CD8-positive, alpha-beta memory T cell (primary cell): ENCODE measurements at places on chromosomes 2 and 18. TPM values are rescaled to one million over a fixed set of nuclear protein-coding genes. Genes with fewer than 3 reads are reported as not detected.

FRZB gene
- not detected for total RNA-seq

GRCh38 chr2:95041060-95041823 is 15.7 kb downstream of the MAL start:
- H3K27me3 ChIP-seq, result no peaks in the 10 kb centered on the region
- no peaks in the 10 kb centered on the region for H3K36me3 ChIP-seq
- H3K27ac ChIP-seq, result no peak overlapping the region
- no peak overlapping the region for H3K4me3 ChIP-seq
- peaks cover 41% of the 10 kb centered on the region for H3K4me1 ChIP-seq

DNA sequence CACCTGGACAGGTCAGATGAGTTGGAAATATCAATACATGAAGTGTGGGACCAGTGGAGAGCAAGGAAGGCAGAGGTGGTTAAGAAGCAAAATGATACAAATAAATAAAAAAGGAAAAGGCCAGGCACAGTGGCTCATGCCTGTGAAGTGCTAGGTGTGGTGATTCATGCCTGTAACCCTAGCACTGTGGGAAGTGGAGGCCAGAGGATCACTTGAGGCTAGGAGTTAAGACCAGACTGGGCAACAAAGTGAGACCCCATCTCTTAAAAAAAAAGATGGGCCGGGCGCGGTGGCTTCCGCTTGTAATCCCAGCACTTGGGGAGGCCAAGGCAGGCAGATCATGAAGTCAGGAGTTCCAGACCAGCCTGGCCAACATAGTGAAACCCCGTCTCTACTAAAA is 2.9 kb downstream of the STON1 start:
- H3K4me3 ChIP-seq, result no peak overlapping the region
- no peak for DNase-seq
- no peaks in the 10 kb centered on the region for H3K36me3 ChIP-seq
- no peak overlapping the region for H3K27ac ChIP-seq
- H3K4me1 ChIP-seq, result peaks cover 7% of the 10 kb centered on the region

DNA sequence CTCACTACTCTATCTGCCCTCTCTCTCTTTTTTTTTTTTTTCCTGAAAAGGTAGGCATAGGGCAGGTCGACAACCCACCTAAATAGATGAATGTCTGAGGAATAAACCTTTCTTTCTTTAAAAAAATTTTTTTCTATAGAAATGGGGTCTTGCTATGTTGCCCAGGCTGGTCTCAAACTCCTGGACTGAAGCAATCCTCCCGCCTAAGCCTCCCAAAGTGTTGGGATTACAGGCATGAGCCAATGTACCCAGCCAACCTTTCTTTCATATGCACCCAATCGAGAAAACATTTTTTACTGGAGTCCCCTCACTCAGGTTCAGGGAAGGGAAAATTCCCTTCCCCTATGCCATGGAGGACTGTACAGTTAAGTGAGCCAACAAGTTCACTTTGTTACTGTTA is 31.0 kb downstream of the CFAP210 start:
- no peak for DNase-seq
- H3K4me1 ChIP-seq, result no peaks in the 10 kb centered on the region
- no peak overlapping the region for H3K4me3 ChIP-seq
- no peak overlapping the region for H3K27ac ChIP-seq

- H3K4me1 ChIP-seq, result no peaks in the 10 kb centered on the region
- H3K4me3 ChIP-seq, result no peak overlapping the region
- DNase-seq, result no peak
- no peak overlapping the region for H3K27ac ChIP-seq
Measured at GRCh38 chr2:98334439-98335078, 11.7 kb upstream of the CNGA3 start.

DES gene
- total RNA-seq, result not detected

- H3K27ac ChIP-seq, result no peak overlapping the region
- H3K4me1 ChIP-seq, result no peaks in the 10 kb centered on the region
- no peak overlapping the region for H3K4me3 ChIP-seq
- H3K36me3 ChIP-seq, result no peaks in the 10 kb centered on the region
- DNase-seq, result no peak
Measured at GRCh38 chr2:1459727-1460126, 46.5 kb downstream of the TPO start.

COBLL1 gene
- total RNA-seq, result not detected

ZAP70 gene
- 197 TPM for total RNA-seq

DNA sequence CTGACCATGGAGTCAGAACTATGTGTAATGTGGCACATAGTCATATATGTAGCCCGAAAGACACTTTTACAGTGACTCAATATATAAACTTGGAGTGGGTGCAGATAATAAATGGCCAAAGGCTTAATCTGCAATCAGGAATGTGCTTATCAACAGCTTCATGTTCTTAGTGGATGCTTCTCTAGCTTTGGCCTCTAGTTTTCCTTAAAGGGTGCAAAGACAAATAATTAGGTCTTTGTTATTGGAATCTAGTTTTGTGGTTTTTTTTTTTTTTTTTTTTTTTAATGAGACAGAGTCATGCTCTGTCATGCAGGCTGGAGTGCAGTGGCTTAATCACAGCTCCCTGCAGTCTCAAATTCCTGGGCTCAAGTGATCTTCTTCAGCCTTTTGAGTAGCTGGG is 625.6 kb downstream of the EPHA4 start:
- DNase-seq, result no peak
- H3K4me1 ChIP-seq, result no peaks in the 10 kb centered on the region
- H3K4me3 ChIP-seq, result no peak overlapping the region

DNA sequence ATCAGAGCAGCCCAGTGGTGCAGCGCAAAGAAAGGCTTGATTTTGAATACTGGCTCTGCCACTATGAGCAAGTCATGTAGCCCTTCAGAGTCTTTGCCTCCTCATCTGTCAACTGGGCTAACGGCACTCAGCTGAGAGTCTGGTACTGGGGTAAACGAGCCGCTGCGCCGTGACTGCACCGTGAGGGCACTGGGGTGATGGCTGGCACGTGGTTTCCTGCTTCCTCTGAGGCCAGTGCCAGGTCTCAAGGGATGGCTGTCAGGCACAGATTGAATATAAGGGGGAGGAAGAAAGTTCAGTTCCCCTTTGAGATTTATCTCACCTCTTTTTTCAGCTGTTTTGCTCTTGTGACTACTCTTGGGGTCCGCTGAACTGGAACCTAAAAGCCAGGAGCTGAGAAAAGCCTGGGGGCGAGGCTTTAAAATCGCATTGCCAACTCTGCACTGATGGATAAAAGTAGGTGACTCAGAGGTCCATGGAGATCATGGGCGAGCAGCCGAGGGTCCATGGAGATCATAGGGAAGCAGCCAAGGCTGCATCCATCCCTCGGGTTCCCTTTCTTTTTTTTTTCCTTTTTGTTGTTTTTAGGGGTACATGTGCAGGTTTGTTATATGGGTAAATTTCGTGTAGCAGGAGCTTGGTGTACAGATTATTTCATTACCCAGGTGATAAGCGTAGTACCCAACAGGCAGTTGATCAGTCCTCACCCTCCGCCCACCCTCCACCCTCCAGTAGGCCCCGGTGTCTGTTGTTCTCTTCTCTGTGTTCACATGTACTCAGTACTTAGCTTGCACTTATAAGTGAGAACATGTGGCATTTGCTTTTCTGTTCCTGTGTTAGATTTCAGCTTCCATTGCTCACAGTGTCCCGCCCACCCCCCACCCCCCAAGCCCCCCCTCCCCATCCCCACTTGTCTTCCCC is 114.3 kb downstream of the SPP2 start:
- no peaks in the 10 kb centered on the region for H3K36me3 ChIP-seq
- peak; percentile 65 for DNase-seq
- peaks cover 16% of the 10 kb centered on the region for H3K4me1 ChIP-seq
- peak overlapping the region; percentile 10 for H3K4me3 ChIP-seq

FAM136A gene
- total RNA-seq, result 99.4 TPM

DNA sequence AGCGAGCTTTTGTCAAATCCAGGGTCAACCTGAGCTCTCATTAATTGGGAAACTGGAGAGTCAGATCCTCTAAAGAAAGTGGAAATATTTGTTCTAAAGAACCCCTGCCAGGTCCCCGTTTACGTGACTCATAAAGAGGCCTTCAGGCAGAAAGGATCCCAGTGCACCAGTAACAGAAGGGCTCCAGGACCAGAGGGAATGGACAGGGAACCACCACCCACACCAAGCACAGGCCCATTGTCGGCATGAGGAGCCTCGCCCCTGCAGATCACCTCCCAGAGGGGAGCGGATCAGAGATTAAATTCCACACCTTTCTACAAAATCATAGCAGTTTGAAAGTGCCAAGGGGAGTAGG is 16.4 kb upstream of the C1QL2 start:
- H3K4me1 ChIP-seq, result no peaks in the 10 kb centered on the region
- H3K4me3 ChIP-seq, result no peak overlapping the region
- H3K27ac ChIP-seq, result no peak overlapping the region
- DNase-seq, result no peak

ADAM23 gene
- total RNA-seq, result 0.98 TPM

DNA sequence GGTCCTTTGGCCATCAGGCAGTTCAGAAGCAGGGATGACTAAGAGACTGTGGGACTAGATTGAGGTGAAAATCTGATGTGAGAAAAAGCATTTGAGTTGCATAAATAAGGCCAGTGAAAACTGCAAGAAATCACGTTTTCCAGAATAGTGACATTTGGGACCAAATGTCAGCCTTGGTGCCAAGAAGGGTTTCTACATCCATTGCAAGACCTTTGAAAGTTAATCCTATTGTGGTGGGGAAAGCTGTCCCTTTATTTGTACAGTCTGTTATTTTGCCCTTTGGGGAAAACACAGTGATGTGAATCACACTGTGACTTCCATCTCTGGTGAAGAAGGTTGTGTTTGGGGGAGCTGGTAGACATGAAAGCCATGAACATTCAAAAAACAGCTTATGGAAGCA is 153.5 kb upstream of the SIX2 start:
- no peak overlapping the region for H3K27ac ChIP-seq
- DNase-seq, result no peak
- H3K27me3 ChIP-seq, result no peaks in the 10 kb centered on the region
- no peaks in the 10 kb centered on the region for H3K36me3 ChIP-seq
- no peak overlapping the region for H3K4me3 ChIP-seq

DNA sequence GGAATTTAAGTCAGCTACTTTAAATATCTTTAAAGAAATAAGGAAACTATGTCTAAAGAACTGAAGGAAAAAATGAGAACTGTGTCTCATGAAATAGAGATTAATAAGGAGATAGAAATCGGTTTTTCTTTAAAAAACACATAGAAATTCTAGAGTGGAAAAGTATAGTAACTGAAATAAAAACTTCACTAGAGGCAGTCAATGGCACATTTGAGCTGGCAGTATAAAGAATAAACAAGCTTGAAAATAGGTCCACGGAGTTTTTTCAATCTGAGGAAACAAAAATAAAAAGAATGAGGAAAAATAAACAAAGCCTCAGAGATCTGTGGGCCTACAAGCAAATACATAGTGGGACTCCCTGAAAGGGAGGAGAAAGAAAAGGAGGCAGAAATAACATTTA is 127.5 kb downstream of the TWIST2 start:
- H3K27me3 ChIP-seq, result no peaks in the 10 kb centered on the region
- H3K36me3 ChIP-seq, result no peaks in the 10 kb centered on the region
- H3K4me1 ChIP-seq, result no peaks in the 10 kb centered on the region

ID2 gene
- total RNA-seq, result 162 TPM

FSIP2 gene
- not detected for total RNA-seq

KLHL41 gene
- 0.22 TPM for total RNA-seq

- peaks cover 98% of the 10 kb centered on the region for H3K4me1 ChIP-seq
- DNase-seq, result peak; percentile 45
- H3K36me3 ChIP-seq, result peaks cover 9% of the 10 kb centered on the region
- H3K27ac ChIP-seq, result peak overlapping the region; percentile 34
Measured at GRCh38 chr2:68769586-68770270, 35.1 kb downstream of the ARHGAP25 start.

GRCh38 chr2:176063958-176064357 is 19.8 kb downstream of the EVX2 start:
- no peak overlapping the region for H3K4me3 ChIP-seq
- no peaks in the 10 kb centered on the region for H3K4me1 ChIP-seq
- H3K27me3 ChIP-seq, result peaks cover 23% of the 10 kb centered on the region
- no peak overlapping the region for H3K27ac ChIP-seq
- DNase-seq, result no peak

DNA sequence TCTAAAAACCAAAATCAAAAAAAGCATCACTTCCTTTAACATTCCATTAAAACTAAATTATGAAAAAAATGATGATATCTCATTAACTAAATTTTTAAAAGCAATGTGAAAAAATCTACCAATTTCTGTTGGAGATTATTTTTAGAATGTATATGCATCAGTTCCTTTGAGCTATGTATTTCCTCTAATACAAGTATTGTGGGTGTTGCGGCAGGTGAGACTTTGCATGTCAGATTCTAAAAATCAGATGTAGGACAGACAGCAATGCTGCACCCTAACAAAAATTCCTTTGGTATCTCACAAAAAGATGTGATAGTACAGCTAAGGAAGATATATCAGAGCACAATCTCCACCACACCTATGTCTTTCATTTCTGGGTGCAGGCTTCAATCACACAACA is 6.8 kb downstream of the MBD2 start:
- peaks cover 23% of the 10 kb centered on the region for H3K4me1 ChIP-seq
- no peak overlapping the region for H3K27ac ChIP-seq
- no peak for DNase-seq
- H3K36me3 ChIP-seq, result no peaks in the 10 kb centered on the region
- H3K4me3 ChIP-seq, result no peak overlapping the region

- H3K4me1 ChIP-seq, result no peaks in the 10 kb centered on the region
- H3K27ac ChIP-seq, result no peak overlapping the region
- no peak for DNase-seq
- no peaks in the 10 kb centered on the region for H3K36me3 ChIP-seq
- H3K27me3 ChIP-seq, result no peaks in the 10 kb centered on the region
- no peak overlapping the region for H3K4me3 ChIP-seq
Measured at GRCh38 chr2:103669531-103669930, 907.7 kb downstream of the TMEM182 start.

DNA sequence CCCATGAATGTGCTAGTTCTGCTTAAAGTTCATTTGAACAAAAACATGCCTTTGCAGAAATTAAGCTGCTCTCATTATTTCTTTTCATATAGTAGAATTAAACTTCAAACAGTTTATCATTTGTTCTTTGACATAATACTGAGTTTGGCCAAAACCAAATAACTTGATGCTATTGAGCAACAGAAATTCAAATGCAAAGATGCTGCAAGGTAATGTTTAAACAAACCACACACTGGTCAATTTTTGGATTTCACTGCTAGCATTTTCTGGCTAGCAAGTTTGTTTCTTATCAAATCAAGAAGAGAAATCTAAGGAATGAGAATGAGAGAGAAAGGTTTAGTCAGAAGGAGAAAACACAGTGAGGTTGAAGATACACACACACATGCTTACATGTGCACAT is 80.0 kb downstream of the LYPD1 start:
- no peak for DNase-seq
- H3K36me3 ChIP-seq, result no peaks in the 10 kb centered on the region
- no peak overlapping the region for H3K27ac ChIP-seq
- H3K4me1 ChIP-seq, result no peaks in the 10 kb centered on the region

- H3K4me3 ChIP-seq, result no peak overlapping the region
- H3K27me3 ChIP-seq, result no peaks in the 10 kb centered on the region
- no peak overlapping the region for H3K27ac ChIP-seq
- no peak for DNase-seq
Measured at GRCh38 chr18:55324166-55324565, 263.8 kb downstream of the TCF4 start.

- H3K27me3 ChIP-seq, result no peaks in the 10 kb centered on the region
- H3K36me3 ChIP-seq, result no peaks in the 10 kb centered on the region
- no peak for DNase-seq
- no peak overlapping the region for H3K4me3 ChIP-seq
Measured at GRCh38 chr2:27803046-27803445, 31.5 kb downstream of the MRPL33 start.

GRCh38 chr18:7329016-7329415 is 98.1 kb downstream of the LRRC30 start:
- no peak overlapping the region for H3K4me3 ChIP-seq
- DNase-seq, result no peak
- H3K36me3 ChIP-seq, result no peaks in the 10 kb centered on the region
- H3K4me1 ChIP-seq, result no peaks in the 10 kb centered on the region
- no peaks in the 10 kb centered on the region for H3K27me3 ChIP-seq

KCTD18 gene
- total RNA-seq, result 15.3 TPM

MALL gene
- total RNA-seq, result 0.47 TPM
